Frontal cortex (tissue), 4 donors: ENCODE measurements at places on chromosomes 5 and 9. TPM values are rescaled to one million over a fixed set of nuclear protein-coding genes. Genes with fewer than 3 reads are reported as not detected.

Gene PFN3
- total RNA-seq: 0.82 TPM

Gene NDUFB6
- 44.8 TPM for total RNA-seq

Gene DUSP1
- 32.2 TPM for total RNA-seq

DNA sequence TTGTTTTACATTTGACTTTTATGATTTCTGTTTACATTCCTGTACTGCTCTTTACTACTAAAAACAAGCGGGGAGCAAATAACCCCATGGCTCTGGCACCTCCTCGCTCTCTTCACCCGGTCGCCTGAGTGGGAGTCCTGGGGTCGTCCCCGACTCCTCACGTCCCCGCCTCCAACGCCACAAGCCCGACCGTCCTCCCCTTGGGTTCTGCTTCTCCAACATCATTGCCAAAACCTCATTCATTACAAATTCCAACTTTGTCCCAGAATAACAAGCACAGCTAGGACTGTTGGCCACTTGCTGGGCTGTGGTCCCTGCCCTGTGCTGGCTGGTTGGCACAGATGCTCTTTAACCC lies 35.1 kb downstream of the MRPL36 start:
- no peak for DNase-seq

- no peak for DNase-seq
Observed at GRCh38 chr5:146199176-146199815, 4.1 kb upstream of the RBM27 start.

GRCh38 chr5:177447611-177448243 lies 1.1 kb downstream of the PRR7 start:
- peak; percentile 87 for DNase-seq
